Cortex of kidney (tissue), 1 donor: ENCODE measurements at places on chromosomes 13 and 19.

DNA sequence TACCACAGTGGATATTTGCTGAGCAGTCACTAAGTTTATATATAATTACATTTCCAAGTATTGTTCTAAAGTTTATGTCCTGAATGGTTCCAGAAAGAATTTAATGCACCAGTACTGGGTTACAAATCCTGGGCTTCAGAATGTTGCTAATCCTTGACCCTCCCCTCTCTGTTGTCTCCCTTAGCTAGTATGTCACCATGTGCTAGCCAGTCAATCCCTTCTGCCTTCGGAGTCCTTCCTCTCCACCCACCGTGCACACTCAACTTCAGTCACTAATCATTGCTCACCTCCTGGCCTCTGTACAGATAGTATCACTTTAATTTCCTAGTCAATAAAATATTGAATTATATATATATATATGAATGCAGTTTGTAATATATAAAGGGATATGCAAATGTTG is 7.5 kb downstream of the FAM124A start:
- DNase-seq: no peak

- DNase-seq: no peak
These were observed 48.9 kb downstream of the ZNRF4 start for GRCh38 chr19:5504114-5504513.

- DNase-seq: no peak
These were observed 314.8 kb upstream of the MAB21L1 start for GRCh38 chr13:35791184-35791851.

DNA sequence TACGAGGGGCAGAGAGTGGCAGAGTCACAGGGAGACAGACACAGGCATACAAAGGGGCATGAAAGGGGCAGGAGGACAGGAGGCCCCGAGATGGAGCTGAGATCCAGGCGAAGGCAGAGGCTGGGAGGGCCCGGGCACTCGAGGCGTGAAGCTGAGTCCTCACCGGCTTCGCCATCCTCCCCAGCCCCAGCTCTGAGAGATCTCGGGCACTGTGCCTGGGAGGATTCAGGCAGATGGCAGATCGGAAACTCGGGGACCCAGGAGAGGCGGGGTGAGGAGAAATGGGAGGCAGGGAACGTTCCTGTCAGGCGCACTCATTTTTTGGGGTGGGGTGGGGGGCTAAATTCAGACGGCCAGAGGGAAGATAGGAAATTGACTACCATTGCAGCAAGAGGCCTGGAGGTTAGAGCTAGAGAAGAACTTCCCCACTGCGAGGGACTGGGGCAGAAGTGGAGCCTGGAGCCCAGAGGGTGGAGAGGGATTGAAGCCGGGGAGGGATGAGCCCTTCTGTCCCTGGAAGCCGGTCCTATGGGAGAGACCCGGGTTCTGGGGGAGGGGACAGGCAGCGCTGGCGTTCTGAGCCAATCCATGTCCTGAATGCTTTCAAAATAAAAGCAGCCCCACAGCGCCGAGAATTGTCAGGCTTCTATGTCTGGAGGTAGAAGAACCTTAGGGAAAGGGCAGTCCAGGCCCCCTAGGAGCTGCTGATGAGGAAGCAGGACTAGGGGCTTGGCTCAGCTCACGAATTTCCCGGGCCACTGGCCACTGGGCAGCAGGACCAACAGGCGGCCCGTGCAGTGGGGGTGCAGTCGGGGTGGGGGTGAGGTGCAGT is 12.6 kb downstream of the LRRC4B start:
- no peak for DNase-seq

GRCh38 chr13:51734786-51735185 is 69.2 kb downstream of the DHRS12 start:
- DNase-seq: no peak

- no peak for DNase-seq
These were observed 25.2 kb downstream of the SPATA13 start for GRCh38 chr13:24185591-24186232.

GRCh38 chr19:9883764-9884163 is 48.6 kb downstream of the PIN1 start:
- no peak for DNase-seq

DNA sequence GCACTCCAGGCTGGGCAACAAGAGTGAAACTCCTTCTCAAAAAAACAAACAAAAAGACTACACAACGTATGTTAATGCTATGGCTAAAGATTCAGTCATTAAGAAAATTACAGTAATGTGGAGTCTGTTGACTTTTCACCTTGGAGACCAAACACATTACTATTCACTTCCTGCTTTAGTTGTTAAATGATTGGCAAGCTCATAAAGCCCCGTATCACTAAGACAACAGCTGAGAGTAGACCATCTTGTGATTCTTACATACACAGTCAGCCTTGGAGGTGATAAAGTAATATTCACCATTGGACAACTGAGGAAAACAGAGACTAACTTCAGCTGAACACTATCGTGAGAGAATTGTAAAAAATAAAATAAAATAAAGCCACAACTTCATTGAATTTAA is 86.5 kb downstream of the KCTD12 start:
- DNase-seq: no peak

DNA sequence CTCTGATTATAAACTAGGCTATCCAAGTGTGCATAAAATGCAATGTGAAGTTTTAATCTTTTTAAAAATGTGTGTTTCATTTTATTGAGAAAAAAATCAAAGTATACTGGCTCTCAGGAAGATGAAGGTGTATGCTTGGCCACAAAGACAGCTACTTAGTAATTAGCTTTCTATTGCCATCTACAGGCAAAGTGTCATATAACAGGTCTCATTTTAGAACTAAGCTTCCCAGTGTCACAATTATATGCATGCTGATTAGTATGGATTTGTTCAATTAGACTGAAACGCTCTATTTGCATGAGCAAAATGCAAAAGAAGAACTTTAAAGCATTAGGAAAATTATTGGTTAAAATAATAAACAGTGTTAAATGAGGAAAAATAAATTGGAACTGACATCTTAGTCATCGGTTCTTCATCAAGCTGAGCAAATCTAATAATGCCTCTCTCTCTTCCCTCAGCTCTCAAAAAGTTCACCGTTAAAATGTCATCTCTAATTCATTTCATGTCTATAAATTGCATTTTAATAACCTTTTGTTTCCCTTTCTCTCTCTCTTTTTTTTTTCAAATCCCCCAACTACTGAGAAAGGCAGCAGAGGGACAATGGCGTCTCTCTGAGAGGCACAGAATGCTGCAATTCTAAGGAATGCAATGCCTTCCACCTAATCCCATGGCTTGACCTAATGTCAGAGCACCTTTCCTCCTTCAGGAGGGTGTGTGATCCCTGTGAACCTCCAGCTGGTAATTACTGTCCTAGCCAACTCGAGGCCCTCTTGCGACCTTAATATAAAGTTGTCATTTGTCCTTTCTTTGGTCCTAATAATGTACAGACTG is 313.1 kb upstream of the MAB21L1 start:
- no peak for DNase-seq

DNA sequence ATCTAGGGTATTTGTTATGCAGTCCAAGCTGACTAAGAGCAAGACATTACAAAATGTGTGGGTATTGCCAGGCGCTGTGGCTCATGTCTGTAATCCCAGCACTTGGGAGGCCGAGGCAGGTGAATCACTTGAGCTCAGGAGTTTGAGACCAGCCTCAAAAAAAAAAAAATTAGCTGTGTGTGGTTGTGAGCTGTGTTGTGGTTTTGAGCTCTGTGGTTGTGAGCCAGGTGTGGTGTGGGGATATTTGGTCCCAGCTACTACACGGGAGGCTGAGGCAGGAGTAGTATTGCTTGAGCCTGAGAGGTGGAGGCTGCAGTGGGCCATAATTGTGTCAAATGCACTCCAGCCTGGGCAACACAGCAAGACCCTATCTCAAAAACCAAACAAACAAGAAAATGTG is 5.6 kb upstream of the KEAP1 start:
- no peak for DNase-seq

- DNase-seq: no peak
These were observed 913 bp upstream of the ELAVL3 start for GRCh38 chr19:11481534-11482383.

DNA sequence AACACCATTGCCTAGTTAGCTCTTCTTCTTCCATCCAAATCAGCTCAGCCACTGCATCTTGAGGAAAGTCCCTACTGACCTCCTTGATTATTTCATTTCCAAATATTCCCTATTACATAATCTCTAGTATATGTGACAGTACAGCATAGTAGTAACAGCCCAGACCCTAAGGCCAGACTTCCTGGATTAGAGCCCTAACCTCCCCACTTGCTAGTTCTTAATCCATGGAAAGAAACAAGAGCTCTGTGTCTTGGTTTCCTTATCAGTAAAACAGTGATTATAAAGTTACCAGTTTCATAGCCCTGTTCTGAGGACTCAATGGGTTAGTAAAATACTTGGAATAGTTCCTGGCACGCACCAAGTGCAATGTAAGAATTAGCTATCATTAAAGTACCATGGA is 153.0 kb downstream of the RAP2A start:
- DNase-seq: no peak

DNA sequence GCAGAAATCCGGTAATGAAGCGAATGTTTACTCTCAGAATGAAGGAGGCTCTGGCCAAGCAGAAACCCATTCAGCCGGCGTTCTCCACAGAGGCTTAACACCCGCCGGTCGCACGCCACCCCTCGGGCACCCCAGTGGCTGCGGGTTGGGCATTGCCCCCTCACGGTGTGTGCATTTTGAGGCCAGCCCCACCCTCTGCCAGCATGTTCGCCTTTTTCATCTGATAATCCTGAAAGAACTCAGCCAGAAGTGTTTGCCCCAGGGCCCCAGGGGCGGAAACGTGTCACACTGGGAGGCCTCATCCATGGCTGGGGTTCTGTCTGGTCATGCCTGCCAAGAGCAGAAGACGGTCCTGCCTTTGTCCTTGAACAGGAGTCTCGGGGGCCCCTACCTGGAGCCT is 34.2 kb downstream of the COMP start:
- no peak for DNase-seq

DNA sequence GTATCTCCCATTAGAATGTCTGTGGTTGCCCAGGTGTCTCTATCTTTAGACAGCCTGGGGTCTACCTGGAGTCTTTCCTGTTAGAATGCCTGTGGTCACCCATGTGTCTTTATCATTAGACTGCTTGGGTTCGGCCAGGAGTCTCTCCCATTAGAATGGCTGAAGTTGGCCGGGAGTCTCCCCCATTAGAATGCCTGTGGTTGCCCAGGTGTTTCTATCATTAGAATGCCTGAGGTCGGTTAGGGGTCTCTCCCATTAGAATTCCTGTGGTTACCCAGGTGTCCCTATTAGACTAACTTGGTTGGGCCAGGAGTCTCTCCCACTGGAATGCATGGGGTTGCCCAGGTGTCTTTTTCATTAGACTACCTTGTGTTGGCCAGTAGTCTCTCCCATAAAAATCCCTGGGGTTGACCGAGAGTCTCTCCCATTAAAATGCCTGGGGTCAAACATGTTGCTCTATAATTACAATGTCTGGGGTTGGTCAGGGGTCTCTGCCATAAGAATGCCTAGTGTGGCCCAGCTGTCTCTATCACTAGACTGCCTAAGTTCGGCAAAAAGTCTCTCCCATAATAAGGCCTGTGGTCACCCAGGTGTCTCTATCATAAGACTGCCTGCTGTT is 1448.7 kb downstream of the UQCRFS1 start:
- no peak for DNase-seq

GRCh38 chr19:7602935-7603497 is 7.4 kb downstream of the CAMSAP3 start:
- no peak for DNase-seq

DNA sequence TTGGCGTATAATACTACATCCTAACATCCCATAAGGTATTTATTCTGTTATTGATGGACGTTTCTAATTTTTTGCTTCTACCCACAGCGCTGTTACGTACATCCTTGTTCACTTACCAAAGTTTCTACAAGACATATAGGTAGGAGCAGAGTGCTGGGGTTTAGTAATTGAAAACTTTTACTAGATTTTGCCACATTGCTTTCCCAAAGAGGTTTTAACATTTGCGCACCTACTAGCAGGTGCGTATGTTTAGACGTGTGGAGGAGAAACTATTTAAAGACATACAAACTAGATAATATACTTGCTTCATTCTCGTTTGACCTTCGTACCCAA is 559 bp upstream of the RPL21 start:
- DNase-seq: no peak

GRCh38 chr13:31885994-31886393 is 145.6 kb upstream of the FRY start:
- no peak for DNase-seq

- no peak for DNase-seq
These were observed 726 bp upstream of the UFM1 start for GRCh38 chr13:38348861-38349389.

DNA sequence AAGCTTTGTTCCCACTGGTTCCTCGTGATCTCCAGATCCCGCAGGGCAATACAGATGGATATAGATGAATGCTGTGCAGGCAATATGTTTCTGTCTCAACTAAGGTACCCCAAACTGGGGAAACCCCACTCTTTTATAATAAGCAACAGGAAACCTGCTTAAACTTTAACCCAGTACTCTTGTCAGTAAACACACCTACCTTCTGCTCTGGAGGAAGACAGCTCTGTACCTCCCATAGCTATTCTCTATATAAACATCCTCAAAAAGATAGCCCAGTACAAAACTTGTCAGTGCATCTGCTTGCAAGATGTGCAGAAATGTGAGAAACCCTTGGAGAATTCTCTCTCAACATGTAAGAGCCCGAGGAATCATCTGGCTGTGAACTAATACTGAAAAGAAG is 583.6 kb downstream of the OLFM4 start:
- no peak for DNase-seq

DNA sequence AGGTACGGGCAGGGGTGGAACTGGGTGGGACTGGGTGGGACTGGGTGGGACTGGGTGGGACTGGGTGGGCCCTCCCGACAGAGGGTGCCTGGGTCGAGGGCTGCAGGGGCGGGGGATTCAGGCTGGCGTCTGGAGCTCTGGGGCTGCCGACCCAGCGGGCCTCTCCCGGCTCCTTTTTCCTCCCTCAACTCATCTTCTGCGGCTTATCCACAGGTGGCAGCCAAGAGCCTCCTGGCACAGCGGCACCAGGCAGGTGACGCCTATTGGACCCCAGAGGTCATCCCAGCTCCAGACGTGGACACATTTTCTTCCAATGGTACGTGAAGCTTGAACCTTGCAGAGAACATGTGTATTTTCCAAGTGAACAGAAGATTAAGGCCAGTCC is 533 bp downstream of the ZNF544 start:
- no peak for DNase-seq

DNA sequence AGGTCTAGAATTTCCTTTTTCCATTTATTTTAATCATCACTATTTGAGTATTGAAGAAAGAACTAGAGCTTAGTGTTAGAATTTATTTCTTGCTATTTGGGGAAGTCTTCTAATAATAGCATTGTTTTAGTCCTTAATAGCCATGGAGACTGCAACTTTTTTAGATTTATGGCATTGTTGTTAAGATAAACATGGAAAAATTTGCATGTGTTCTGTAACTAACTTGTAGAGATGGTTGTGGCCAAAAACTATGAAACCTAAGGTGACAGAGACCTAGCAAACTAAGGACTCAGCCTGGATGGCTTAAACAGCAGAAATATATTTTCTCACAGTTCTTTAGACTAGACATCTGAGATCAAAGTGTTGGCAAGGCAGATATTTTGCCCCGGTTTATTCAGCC is 246.4 kb downstream of the SPRY2 start:
- no peak for DNase-seq
